ENCODE measurements at places on chromosomes 11 and 22.
A peak's percentile ranks its signal among the peaks of the same experiment; 100 is the strongest.

DNA sequence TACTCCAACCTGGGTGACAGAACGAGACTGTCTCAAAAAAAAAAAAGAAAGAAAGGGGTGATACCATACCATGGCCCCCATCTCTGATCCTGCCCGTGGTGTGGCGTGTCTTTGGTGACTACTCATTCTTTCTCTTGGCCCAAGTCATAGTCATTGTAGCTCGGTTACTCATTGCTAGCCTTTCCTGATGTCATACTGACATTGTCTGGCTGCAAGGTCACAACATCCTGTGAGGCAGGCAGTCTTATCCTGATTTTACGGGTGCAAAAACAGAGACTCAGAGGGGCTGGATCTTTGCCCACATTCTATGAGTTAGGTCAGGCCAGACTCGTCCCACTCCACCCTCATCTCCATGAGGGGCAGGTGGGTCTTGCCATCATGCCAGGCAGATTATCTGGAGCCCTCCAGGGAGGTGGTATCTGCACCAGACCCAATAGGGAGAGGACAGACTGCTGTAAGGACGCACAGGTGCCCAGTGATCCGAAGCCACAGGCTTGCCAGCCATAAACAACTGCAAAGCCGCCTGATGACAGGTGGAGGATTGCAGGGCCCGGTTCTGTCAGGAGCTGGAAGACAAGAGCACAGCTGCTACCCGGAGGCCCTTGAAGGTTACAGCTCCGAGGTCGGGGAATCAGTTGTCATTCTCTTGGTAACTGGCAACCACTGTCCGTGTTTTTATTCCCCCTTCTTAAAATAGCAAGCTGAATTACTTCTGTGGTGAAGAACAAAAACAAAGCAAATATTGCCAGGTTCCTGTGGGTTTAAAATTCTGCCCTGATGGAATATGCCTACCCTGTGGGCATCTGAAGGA is 13.8 kb downstream of the TOM1 start:
- no peak for DNase-seq

DNA sequence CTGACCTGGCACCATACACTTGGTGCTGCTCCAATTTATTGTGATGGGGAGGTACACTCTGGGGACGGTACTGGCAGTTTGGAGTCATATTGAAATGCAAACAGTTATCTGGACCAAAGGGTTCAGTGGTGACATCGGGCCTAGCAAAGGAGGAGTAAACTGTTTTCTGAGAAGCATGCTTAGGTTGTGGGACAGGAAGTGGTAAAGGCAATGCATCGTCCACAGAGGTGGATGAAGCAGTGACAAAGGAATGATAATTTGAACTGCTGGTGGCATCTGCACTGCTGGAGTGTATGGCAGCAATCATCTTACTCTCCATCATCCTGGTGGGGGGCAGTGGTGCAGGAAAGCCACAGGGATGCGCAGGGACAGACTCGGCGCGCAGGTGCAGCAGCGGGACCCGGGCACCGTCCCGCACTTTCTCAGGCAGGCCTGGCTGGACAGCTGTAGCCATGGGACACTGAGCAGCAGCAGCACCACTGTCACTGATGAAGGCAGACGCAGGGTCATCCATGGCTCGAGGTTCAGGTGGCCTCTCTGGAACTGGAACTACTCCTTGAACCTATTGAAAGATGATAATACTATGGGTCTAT is 28.0 kb upstream of the TP53AIP1 start:
- no peak for DNase-seq

GRCh38 chr11:100640646-100641045 is 46.4 kb upstream of the ARHGAP42 start:
- DNase-seq, result no peak

DNA sequence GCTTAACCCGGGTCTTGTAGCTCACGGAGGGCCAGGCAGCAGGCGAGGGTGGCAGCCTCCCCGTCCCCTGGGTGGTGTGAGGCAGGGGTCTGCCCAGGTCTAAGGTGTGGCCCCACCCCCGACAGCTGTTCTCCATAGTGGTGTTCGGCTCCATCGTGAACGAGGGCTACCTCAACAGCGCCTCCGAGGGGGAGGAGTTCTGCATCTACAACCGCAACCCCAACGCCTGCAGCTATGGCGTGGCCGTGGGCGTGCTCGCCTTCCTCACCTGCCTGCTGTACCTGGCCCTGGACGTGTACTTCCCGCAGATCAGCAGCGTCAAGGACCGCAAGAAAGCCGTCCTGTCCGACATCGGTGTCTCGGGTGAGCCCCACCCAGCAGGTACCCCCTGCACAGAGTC is 24.4 kb downstream of the SYNGR1 start:
- DNase-seq, result no peak

DNA sequence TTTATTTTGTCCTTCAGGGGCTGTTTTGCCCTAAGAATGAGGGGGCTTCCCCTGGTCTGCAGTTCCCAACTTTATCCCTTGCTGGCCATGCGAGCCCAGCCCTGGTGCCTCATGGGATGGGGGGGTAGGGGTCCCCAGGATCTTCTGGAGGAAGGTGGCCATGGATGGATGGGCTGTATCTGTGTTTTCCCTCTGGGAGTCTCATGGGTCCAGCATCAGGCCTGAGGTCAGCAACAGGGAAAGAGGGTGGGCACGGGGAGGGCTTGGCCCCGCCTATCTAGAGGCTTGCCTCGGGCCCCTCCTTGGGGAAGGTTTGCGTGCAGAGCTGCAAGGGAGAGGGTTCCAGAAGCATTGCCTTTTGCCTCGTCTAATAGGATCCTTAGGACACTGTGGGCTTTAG is 10.8 kb upstream of the ADORA2A start:
- no peak for DNase-seq

GRCh38 chr22:45227645-45228400 is 12.9 kb downstream of the KIAA0930 start:
- no peak for DNase-seq

DNA sequence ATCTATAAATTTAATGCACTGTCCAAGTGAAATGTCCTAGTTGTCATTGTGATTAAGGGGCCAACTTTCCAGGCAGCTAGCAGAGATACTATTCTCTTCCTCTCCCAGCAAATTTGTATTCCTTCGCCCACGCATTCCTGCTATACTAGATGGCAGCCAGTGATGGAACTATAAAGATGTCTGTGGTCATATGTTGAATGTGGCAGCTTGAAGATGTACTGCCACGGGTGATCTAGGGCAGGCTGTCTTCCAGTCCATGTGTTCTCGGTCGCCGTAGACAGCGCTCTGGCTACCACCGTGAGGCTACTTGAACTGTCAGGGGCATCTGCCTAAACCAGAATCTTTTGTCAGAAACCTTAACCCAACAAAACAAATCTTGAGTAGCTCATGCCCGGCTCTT is 8.3 kb upstream of the SIDT2 start:
- no peak for DNase-seq

DNA sequence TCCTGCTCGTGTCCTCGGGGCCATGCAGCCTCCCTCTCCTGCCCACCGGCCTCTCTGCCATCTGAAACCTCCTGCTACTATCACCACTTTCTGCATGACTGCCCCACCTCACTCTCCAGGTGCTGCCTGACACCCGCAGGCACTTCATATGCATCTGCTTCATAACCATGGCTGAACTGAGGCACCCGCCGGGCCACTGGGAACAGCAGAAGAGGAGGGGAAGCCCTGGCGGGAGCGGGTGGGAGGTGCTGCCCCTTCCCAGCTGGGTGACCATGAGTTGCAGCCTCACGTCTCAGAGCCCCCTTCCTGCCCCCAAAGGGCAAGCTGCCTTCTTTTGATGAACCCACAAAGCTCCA is 21.7 kb upstream of the PICK1 start:
- DNase-seq, result no peak

DNA sequence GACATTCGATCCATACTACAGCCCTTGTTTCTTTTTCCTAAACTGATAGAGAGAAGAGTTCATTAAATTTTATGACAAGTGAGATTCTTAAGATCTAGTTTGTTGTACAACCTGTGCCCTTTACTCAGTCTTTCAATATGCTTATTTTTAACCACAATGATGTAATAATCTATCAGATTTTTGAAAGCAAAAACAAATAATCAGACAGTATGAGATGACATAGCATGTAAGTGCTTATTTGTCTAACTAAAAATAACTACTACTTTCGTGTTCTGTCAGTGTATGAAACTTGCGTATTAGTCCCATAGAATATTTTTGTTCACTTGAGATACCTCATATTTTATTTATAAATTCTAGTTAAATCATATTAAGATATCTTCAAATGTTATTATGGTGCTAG is 33.2 kb downstream of the RAB39A start:
- DNase-seq, result no peak

- DNase-seq, result no peak
Measured at GRCh38 chr11:62592989-62593421, 1.7 kb upstream of the TUT1 start.

DNA sequence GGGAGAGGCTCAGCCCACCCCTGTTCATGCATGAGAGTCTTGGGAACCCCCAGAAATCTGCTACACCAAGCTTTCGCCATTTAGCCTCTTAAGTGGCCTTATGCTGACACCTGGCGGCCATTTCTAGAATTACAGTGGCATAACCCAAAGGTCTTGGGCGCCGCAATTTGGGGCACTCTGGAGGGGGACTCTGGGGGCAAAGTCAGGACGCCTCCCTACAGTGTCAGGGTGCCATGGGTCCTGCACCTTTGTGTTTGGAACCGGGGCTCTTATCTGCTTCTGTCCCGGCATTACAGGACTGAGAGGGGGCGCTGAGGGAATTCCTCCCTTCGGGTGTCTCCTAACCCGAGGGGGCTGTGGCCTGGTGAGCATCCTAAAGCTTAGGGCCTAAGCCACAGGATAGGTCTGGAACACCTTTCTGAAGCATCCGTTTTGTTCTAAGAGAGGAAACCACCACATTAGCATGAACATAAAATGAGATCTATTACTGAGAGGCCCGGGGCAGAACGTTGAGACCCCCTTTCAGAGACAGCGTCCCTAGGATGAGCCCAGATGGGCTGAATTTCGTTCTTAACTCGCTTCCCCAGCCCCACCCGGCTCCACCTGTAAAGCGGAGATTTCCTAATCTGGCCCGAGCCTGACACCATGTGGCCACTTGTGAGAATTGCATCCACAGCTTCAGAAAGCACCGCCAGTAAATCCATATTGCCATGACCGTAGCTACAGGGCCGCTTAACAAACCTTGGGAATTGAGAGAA is 9.3 kb downstream of the INS start:
- no peak for DNase-seq

DNA sequence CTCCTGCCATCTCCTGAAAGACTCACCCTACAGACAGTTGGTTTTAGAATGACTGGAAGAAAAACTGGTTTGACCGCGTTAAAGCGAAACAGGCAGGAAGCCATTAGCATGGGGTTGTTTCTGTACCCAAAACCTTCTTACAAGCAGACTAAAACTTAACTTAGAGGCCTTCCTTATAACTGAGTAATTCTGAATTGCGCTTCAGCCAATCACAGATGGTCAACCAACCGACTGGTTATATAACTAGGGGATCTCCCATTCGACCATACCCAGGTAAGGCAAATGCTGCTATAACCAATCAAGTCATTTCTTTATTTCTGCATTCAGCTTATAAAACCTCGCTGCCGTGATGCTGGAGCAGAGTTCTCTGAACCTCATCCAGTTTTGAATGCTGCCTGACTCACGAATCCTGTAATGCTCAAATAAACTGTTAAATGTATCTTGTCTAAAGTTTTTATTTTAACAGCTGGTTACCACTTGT is 87.8 kb upstream of the DRD2 start:
- no peak for DNase-seq

- no peak for DNase-seq
Measured at GRCh38 chr22:26443901-26444690, 15.0 kb downstream of the ASPHD2 start.

- DNase-seq, result peak; percentile 37
Measured at GRCh38 chr11:47186076-47186699, at the start of gene PACSIN3. Gene PACSIN3, minus strand, starts transcription at chr11:47186434. Its CDS starts 3,707 bp downstream, at chr11:47182727.

- no peak for DNase-seq
Measured at GRCh38 chr11:38345286-38345685, 1747.2 kb upstream of the RAG2 start.

- no peak for DNase-seq
Measured at GRCh38 chr22:29994943-29995342, 85.3 kb upstream of the HORMAD2 start.

GRCh38 chr22:42716221-42716620 is 4.4 kb downstream of the A4GALT start:
- no peak for DNase-seq

- no peak for DNase-seq
Measured at GRCh38 chr11:2481253-2481652, 36.4 kb downstream of the KCNQ1 start.

DNA sequence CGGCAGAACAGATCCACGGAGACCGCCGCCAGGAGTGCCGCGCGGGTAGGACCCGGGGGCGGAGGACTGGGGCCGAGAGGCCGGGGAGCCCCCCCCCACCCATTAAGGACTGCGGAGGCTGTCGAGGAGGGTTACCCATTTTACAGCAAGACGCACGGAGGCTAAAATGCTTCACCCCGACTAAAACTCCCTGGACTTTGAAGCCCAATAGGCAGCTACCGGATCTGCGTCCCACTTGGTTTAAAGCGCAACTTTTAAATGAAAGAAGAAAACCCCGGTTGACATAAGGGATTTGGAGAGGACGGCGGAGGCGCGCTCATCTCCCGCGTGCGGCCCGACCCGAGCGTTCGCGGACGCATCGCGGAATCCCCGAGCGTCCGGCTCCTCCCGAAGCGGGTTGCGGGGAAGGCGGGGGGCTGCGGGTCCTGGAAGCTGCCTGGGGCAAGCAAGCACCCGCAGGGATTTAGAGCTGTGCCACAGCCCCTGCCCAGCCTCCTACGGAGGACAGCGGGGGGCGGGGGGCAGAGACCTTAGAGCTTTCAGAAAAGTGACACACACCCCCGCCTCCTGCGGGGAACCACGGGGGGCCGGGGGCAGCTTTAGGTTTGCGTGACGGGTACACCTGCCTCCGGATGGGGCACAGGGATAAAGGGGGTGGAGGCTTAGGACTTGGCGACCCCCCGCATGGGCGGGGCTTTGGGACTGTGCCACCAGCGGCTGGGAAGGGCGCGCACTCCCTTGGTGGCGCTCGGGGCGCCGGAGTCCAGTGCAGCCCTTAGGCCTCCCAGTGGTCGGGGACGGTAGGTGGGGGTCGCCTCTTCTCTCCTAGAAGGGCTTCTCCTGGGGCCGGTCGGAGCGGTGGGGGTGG is 760 bp upstream of the CELSR1 start:
- DNase-seq, result no peak

- no peak for DNase-seq
Measured at GRCh38 chr11:65305501-65306268, 9.0 kb upstream of the CDC42EP2 start.

GRCh38 chr22:46561435-46561905 is 24.1 kb upstream of the CELSR1 start:
- no peak for DNase-seq

- DNase-seq, result no peak
Measured at GRCh38 chr11:32602657-32603415, 19.2 kb downstream of the EIF3M start.

- DNase-seq, result no peak
Measured at GRCh38 chr11:3989276-3989920, 105.2 kb upstream of the RRM1 start.

GRCh38 chr22:45101515-45102227 is 62.1 kb upstream of the NUP50 start:
- no peak for DNase-seq
